Amniotic stem cell (primary cell): ENCODE measurements at places on chromosomes 1 and 21.

- DNase-seq: no peak
Observed at GRCh38 chr1:156860628-156861423, at the start of gene NTRK1. TSS of gene NTRK1 (plus strand) at chr1:156860865. CDS start at chr1:156860935, 70 bp downstream.

DNA sequence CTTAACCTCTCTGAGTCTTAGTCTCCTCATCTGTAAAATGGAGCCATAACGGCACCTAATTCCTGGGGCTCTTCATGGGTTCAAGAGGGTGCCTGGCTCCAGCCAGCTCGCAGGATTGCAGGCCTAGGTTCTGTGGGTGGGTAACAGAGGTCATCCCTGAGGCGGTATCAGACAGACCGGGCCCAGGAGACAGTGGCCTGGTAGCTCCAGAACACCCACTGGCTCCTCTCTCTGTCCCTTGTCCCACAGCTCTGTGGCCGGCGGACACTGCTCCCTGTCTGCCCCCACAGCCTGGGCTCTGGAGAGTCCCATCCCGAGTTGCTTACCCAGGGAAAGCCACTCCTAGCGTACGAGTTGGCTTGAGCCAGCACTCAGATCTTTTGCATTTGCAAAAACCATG is 150.3 kb downstream of the PEX14 start:
- DNase-seq: no peak

DNA sequence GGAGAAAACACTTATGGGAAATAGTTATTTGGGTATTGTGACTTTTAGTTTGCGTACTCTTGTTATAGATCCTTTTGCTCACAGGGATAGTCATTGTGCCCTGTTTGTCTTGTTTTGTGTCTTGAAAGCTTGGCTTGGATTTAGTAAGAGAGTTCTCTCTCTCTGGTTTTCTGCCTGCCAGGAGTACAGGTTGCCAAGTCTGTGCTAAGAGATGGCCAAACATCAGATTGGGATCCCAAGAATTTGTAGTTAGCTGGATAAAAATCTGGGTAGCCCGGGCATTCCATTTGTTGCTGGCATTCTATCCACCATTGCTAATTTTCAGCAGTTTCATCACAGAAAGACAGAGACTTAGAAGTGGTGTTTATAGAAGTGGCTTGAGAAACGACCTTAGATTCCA is 222.2 kb downstream of the NRIP1 start:
- DNase-seq: no peak

DNA sequence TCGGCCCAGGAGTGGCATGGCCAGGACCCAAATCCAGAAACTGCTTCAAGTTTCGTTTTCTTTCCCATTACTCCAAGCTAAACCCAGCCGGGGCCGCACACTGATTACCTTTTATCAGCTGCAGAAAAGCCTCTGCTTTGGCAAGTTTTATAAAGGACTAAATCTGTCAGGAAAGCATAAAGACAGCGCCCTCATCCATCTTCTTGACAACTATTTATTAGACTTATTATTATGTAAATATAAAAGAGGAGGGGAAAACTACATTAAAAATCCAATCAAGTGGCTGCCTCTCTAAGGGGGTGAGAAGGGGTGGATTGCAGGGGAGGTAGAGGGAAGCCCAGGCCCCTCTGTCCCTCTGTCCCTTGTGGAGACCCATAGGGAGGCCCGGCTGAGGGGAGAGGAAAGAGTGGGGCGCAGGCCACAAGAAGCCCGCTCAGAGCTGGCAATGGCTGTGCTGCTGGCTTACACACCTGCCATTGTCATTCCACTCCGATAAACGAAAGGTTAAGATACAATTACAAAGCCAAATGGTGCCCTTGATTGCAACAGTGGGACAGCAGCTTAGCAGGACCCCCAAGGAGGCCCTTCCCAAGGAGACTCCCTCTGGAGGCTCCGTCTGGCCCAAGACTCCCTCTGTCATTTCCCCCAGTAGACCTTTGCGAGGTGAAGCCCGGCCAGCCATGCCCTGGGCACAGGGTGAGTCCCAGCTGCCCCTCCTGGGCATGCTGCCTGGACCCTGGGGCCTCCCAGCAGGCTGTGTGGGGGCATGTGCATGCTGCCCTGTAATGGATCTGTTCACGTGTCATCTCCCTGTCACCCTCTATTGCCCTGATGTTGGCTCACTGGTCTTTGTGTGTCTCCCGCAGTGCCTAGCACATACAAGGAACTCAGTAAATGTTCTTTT is 45.4 kb downstream of the KCND3 start:
- no peak for DNase-seq

DNA sequence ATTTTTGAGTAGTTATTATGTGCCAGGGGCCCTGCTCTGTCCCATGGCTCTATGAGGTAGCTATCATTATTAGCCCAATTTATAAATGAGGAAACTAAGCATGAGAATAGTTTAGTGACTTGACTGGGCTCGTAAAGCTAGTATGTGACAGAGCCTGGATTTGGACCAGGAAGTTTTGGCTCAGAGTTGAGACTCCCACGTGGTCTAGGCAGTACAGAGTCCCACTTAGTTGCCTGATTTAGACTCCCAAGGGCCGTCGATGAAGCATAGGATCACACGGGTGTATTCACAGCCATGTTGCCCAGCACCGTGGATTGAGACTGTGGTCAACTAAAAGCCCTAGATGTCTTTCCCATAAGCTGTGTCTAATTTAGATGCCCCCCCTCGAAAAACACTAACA is 81.7 kb downstream of the DDX20 start:
- no peak for DNase-seq
